ENCODE measurements at places on chromosomes 2 and 18. TPM values are rescaled to one million over a fixed set of nuclear protein-coding genes. Genes with fewer than 3 reads are reported as not detected.

The PSMA8 gene
- not detected for total RNA-seq

The MAP3K19 gene
- 1.1 TPM for total RNA-seq

DNA sequence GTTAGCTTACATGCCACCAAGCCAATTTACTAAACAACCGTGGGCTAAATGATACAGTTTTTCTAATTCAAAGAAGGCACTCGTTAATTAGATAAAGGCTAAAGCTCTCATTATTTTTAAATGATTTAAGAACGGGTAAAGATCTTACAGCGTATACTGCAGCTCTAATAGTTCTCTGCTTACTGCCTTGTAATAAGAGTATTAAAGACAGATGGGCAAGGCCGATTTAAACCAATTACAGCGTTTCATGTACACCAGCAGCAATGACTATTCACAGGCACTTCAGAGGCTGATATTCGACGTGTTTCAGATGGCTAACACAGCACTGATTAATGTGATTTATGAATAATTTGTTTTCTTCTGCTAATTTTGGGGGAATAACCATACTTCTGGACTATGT, 259.3 kb downstream of the ZNF407 start:
- H3K27ac ChIP-seq, result no peak overlapping the region
- H3K4me1 ChIP-seq, result peaks cover 28% of the 10 kb centered on the region
- H3K27me3 ChIP-seq, result no peaks in the 10 kb centered on the region
- DNase-seq, result no peak
- no peak overlapping the region for H3K4me3 ChIP-seq

The WDR12 gene
- 74.0 TPM for total RNA-seq

GRCh38 chr18:35409911-35410310, 32.8 kb upstream of the ZNF396 start:
- H3K36me3 ChIP-seq, result no peaks in the 10 kb centered on the region
- peaks cover 12% of the 10 kb centered on the region for H3K4me1 ChIP-seq
- no peaks in the 10 kb centered on the region for H3K27me3 ChIP-seq
- no peak for DNase-seq

Data from type B pancreatic cell (in vitro differentiated cells).